Large intestine (tissue), 12 donors: ENCODE measurements at places on chromosomes 16 and 17. TPM values are rescaled to one million over a fixed set of nuclear protein-coding genes. Genes with fewer than 3 reads are reported as not detected.

Gene IGFALS
- 8.3 TPM for polyA plus RNA-seq

Gene PMP22
- polyA plus RNA-seq: 74.0 TPM

DNA sequence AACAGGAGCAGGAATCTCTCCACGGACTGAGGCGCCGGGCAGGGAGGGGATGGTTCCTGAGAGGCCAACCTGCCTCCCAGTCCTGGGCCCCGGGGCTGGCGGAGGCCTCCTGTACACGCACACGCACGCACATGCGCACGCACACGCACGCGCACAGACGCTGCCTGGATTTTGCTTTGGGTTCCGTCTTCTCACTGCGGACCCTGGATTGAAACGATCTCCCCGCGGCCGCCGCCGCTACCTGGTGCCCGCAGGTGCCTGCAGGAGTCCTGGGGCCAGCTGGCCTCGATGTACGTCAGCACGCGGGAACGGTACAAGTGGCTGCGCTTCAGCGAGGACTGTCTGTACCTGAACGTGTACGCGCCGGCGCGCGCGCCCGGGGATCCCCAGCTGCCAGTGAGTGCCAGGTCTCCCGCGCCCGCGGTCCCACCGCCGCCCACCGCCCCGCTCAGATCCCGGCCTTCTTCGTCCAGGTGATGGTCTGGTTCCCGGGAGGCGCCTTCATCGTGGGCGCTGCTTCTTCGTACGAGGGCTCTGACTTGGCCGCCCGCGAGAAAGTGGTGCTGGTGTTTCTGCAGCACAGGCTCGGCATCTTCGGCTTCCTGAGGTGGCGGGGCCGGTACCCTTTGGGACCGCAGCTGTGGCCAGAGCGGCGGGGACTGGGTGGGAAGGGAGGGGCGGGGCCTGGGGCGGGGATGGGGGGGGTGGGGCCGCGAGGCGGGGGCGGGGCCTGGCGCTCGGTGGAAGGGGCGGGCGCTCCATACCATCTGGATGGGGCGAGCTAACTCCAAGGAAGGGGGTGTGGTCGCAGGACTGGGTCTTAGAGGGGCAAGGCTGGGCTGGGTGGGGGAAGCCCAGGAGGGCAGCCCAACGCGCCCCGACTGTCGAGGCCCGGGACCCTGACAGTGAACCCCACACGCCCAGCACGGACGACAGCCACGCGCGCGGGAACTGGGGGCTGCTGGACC, 12.3 kb downstream of the CES4A start:
- DNase-seq: peak; percentile 76

- DNase-seq: no peak
Measured at GRCh38 chr16:26316683-26317464, 625.1 kb downstream of the HS3ST4 start.

- peak; percentile 86 for DNase-seq
Measured at GRCh38 chr17:40448639-40449261, 5.5 kb downstream of the IGFBP4 start.

DNA sequence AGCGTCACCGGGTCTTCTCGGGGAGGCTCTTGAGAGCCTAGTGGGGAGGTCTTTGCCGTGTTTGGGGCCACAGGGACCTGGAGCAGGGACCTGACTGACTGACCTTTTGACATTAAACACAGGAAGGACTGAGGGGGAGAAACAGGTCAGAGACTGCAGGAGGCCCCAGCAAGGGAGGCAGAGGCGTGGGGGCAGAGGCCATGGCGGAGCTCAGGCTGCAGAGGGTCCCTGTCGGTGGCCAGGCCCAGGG, 41.6 kb upstream of the GSE1 start:
- DNase-seq: no peak

GRCh38 chr17:28124962-28125361, 82.5 kb downstream of the NLK start:
- DNase-seq: no peak

- DNase-seq: no peak
Measured at GRCh38 chr17:29715680-29716079, 93.0 kb upstream of the CORO6 start.
